ENCODE measurements at places on chromosomes 2 and 18.

- no peak overlapping the region for H3K4me3 ChIP-seq
- DNase-seq = no peak
- no peaks in the 10 kb centered on the region for H3K36me3 ChIP-seq
- peaks cover 7% of the 10 kb centered on the region for H3K4me1 ChIP-seq
Observed at GRCh38 chr2:2324119-2324518, 7.0 kb downstream of the MYT1L start.

DNA sequence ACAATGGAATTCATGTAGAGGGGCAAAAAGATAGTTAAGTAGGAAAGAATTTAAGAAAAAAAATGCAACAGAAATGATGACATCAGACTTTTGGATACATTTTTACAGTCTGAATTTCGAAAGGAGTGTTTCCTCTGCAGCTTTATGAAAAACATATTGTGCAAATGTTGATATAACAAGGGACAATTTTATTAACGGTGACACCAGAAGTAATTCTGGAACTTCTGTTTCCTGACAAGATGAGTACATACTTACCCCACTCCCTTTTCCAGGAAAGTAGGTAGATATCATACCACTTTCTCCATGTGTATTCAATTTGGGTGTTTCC lies 369.6 kb downstream of the FBXO15 start:
- no peaks in the 10 kb centered on the region for H3K27me3 ChIP-seq
- no peak overlapping the region for H3K4me3 ChIP-seq
- H3K4me1 ChIP-seq = no peaks in the 10 kb centered on the region

- no peaks in the 10 kb centered on the region for H3K4me1 ChIP-seq
- H3K27ac ChIP-seq = no peak overlapping the region
- no peak for DNase-seq
- H3K36me3 ChIP-seq = no peaks in the 10 kb centered on the region
- no peak overlapping the region for H3K4me3 ChIP-seq
Observed at GRCh38 chr2:112606547-112606946, 22.1 kb downstream of the CHCHD5 start.

GRCh38 chr2:85706063-85706462 lies 11.9 kb downstream of the GNLY start:
- no peaks in the 10 kb centered on the region for H3K27me3 ChIP-seq
- DNase-seq = no peak
- peaks cover 4% of the 10 kb centered on the region for H3K4me1 ChIP-seq
- no peak overlapping the region for H3K27ac ChIP-seq
- no peak overlapping the region for H3K4me3 ChIP-seq
- H3K36me3 ChIP-seq = no peaks in the 10 kb centered on the region

DNA sequence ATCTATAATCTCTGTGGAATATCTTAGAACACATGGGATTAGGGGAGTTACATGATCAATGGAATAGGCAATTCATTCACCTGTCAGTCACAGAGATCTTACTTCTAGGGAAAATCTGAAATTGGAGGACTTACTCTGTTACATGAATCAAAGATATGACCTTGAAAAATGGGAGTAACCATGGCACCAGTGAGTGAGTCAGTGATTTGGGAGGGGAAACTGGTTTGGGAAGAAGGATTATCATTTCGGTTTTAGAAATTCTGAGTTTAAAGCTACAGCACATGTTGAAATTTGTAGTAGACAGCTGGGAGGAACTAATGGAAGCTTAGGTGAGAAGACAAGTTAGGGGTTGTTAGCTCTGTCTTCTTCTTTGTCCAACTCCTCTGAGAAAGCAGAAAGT lies 153.7 kb downstream of the CAMKMT start:
- H3K36me3 ChIP-seq = no peaks in the 10 kb centered on the region
- no peaks in the 10 kb centered on the region for H3K27me3 ChIP-seq
- no peaks in the 10 kb centered on the region for H3K4me1 ChIP-seq
- no peak overlapping the region for H3K27ac ChIP-seq

DNA sequence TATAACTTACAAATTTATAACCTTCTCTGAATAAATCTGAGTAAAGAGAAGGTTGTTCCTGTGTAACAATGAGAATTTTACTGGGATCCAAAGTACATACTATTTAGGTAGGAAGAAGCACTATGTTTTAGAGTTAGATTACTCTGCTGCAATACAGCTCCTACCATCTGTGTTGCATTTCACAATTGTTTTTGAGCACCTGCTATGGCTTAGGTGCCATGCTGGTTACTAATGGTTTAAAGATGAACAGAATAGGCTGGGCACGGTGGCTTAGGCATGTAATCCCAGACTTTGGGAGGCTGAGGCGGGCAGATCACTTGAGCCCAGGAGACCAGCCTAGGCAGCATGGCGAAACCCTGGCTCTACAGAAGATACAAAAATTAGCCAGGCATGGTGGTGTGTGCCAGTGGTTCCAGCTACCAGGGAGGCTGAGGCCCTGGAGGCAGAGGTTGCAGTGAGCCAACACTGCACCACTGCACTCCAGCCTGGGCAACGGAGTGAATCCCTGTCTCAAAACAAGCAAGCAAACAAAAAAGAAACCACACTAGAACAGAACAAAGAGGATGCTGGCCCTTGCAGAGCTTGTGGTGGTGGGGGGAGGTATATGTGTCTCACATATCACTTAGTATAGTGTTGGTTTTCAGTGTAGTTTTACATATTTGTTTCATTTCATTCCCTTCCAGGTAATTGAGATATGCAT lies 56.7 kb downstream of the SPTBN1 start:
- no peak overlapping the region for H3K4me3 ChIP-seq
- no peak overlapping the region for H3K27ac ChIP-seq
- no peak for DNase-seq
- no peaks in the 10 kb centered on the region for H3K36me3 ChIP-seq
- no peaks in the 10 kb centered on the region for H3K27me3 ChIP-seq

- no peak for DNase-seq
- no peak overlapping the region for H3K4me3 ChIP-seq
Observed at GRCh38 chr2:12538138-12538694, 178.5 kb upstream of the TRIB2 start.

- H3K4me1 ChIP-seq = no peaks in the 10 kb centered on the region
- no peak for DNase-seq
- no peak overlapping the region for H3K4me3 ChIP-seq
Observed at GRCh38 chr18:75220551-75221355, 10.2 kb downstream of the TSHZ1 start.

GRCh38 chr2:96486696-96487095 lies 18.5 kb downstream of the NEURL3 start:
- no peaks in the 10 kb centered on the region for H3K27me3 ChIP-seq
- H3K4me1 ChIP-seq = peaks cover 14% of the 10 kb centered on the region
- no peak overlapping the region for H3K27ac ChIP-seq
- no peaks in the 10 kb centered on the region for H3K36me3 ChIP-seq

GRCh38 chr18:60982329-60982695 lies 350.9 kb upstream of the CDH20 start:
- no peak overlapping the region for H3K27ac ChIP-seq
- H3K4me3 ChIP-seq = no peak overlapping the region
- no peaks in the 10 kb centered on the region for H3K36me3 ChIP-seq
- no peak for DNase-seq

DNA sequence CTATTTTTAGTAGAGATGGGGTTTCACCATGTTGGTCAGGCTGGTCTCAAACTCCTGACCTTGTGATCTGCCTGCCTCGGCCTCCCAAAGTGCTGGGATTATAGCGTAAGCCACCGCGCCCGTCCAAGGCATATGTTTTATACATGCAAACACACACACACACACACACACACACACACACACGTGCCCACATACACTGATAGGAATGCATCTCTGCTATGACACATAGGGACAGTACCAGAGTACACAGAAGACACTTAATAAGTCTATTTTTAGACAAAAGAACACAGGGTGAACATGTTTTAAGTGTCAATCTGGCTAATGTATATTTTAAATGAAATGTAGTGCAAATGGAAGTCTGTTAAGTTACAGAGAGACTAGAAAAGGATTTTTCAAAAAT lies 10.7 kb upstream of the RNF103 start:
- H3K4me1 ChIP-seq = no peaks in the 10 kb centered on the region
- no peak for DNase-seq
- H3K27ac ChIP-seq = no peak overlapping the region

DNA sequence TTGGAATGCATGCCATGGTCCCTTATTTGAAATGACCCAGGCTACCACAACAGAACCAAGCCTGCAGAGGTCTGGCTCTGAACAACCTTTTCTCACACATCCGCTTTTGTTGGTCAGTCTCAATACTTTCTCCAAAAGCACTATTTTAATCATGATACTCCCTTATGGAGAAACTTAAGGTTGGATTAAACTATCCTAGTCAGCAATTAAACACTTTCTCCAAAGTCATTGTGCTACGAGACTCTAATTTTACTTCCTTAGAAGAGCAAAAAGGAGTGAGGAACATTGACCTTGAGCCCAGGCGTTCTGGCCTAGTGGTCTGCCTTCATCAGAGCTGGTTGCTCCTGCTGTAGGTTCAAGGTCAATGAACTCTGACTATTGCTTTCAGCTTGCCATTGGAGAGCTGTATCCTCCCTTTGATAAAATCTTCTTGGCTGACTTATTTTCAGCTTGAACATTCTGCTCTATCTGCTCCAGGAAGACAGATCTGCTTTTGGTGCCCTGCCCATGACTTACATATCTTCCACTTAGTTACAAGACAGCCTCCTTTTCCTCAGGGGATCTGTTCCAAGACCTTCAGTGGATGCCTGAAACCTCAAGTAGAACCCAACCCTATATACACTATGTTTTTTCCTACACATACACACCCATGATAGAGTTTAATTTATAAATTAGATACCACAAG lies 91.2 kb downstream of the NCKAP5 start:
- DNase-seq = no peak
- H3K27ac ChIP-seq = no peak overlapping the region
- H3K4me1 ChIP-seq = no peaks in the 10 kb centered on the region
- H3K36me3 ChIP-seq = no peaks in the 10 kb centered on the region

GRCh38 chr2:203889944-203890343 lies 22.4 kb downstream of the CTLA4 start:
- no peaks in the 10 kb centered on the region for H3K27me3 ChIP-seq
- H3K27ac ChIP-seq = no peak overlapping the region
- no peak overlapping the region for H3K4me3 ChIP-seq
- H3K36me3 ChIP-seq = no peaks in the 10 kb centered on the region

DNA sequence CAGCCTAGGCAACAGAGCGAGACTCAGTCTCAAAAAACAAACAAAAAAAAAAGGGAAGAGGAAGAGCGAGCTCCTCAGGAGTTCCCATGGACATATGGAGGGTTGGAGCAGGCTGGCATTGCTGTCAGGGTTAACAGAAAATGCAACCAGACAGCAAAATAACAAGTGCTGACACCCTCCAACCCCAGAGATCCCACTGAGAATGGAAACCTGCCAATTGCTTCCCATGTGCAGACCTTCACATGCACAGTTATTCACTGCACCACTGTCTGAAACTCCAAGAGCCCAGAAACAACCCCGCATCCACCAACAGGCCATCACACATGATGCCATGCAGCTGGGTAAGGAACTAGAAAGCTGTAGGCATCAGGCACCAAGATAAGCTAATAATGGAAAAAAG lies 43.5 kb downstream of the TFCP2L1 start:
- H3K4me3 ChIP-seq = no peak overlapping the region
- H3K36me3 ChIP-seq = no peaks in the 10 kb centered on the region
- H3K27me3 ChIP-seq = no peaks in the 10 kb centered on the region

- H3K4me3 ChIP-seq = no peak overlapping the region
- H3K4me1 ChIP-seq = no peaks in the 10 kb centered on the region
- H3K36me3 ChIP-seq = no peaks in the 10 kb centered on the region
- no peaks in the 10 kb centered on the region for H3K27me3 ChIP-seq
Observed at GRCh38 chr2:232146294-232146693, 184.8 kb downstream of the DIS3L2 start.

DNA sequence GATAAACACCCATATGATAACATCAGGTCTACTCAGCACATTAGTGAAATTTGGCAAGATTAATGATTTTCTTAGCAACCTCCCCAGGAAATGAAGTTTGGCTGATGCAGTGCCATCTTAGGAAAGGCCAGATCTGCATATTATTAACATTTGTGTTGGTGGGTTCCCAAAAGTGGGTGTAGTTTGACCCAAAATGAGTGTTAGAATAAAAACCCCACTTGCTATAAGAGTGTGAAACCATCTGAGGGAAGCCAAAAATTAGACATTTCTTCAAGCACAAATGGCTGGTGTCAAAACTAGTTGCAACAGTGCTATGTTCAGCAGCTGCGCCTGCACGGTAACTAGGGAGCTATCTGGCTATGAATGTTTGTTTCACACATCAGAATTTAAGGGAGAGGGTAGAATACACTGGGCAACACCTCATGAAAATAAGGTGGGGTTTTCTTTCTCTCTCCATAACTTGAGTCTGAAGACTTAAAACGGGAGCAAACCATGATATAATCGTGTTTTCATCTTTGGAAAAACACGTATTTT lies 15.9 kb upstream of the CSRNP3 start:
- no peaks in the 10 kb centered on the region for H3K27me3 ChIP-seq
- H3K36me3 ChIP-seq = no peaks in the 10 kb centered on the region
- H3K4me3 ChIP-seq = no peak overlapping the region
- H3K4me1 ChIP-seq = no peaks in the 10 kb centered on the region
- no peak overlapping the region for H3K27ac ChIP-seq
- DNase-seq = no peak

DNA sequence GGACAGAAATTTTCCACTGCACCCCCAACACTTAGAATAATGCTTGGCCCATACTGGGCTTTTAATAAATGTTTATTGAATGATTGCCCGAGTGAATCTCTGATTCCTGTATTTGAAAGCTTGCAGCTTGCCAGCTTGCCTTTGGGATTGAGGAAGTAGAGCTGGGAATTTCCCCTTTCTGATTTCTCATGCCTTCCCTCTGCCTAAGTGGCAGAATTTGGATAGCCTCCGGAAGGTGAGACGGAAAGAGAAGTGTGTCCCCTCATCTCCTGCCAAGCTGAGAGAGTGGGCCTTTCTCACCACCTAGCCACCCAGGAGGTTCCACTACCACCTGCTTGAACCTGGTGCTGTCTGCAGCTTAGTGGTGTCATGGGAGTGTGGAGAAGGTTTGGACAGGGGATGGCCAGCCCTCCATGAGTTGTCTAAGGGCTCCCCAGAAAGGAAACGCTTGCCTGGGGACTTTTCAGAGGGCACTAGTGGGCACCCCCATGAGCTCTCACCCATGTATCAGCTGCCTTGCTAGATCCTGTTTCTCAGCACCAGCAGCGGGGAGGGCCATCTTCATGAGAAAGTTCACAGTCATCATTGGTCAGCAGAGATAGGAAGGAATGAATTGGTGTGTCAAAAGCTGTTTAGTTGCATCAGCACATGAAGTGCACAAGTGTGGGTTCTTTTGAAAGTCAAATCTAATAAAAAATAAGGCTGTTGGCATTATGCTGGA lies 8.6 kb upstream of the NCOA1 start:
- no peak overlapping the region for H3K27ac ChIP-seq
- no peaks in the 10 kb centered on the region for H3K27me3 ChIP-seq
- H3K36me3 ChIP-seq = no peaks in the 10 kb centered on the region
- no peak for DNase-seq
- H3K4me3 ChIP-seq = no peak overlapping the region
- H3K4me1 ChIP-seq = no peaks in the 10 kb centered on the region

Measured in H1 (cell line).